ENCODE measurements at places on chromosomes 5 and 9. TPM values are rescaled to one million over a fixed set of nuclear protein-coding genes. Genes with fewer than 3 reads are reported as not detected.
A peak's percentile ranks its signal among the peaks of the same experiment; 100 is the strongest.

GRCh38 chr5:14593326-14594021, 11.9 kb downstream of the OTULINL start:
- no peak overlapping the region for H3K4me3 ChIP-seq
- DNase-seq: peak; percentile 24
- H3K4me1 ChIP-seq: peaks cover 86% of the 10 kb centered on the region

- peaks cover 11% of the 10 kb centered on the region for H3K27me3 ChIP-seq
- no peak overlapping the region for H3K4me3 ChIP-seq
- no peak overlapping the region for H3K27ac ChIP-seq
- no peaks in the 10 kb centered on the region for H3K36me3 ChIP-seq
These were observed 117.0 kb downstream of the PCSK1 start for GRCh38 chr5:96316017-96316416.

GRCh38 chr9:4490705-4491625, 697 bp downstream of the SLC1A1 start:
- DNase-seq: no peak
- no peaks in the 10 kb centered on the region for H3K36me3 ChIP-seq
- peak overlapping the region; percentile 67 for H3K4me3 ChIP-seq
- peaks cover 50% of the 10 kb centered on the region for H3K27me3 ChIP-seq

- no peak overlapping the region for H3K4me3 ChIP-seq
- H3K36me3 ChIP-seq: no peaks in the 10 kb centered on the region
- DNase-seq: no peak
- H3K27ac ChIP-seq: no peak overlapping the region
- no peaks in the 10 kb centered on the region for H3K27me3 ChIP-seq
- H3K4me1 ChIP-seq: peaks cover 14% of the 10 kb centered on the region
These were observed 284.7 kb upstream of the MAP3K1 start for GRCh38 chr5:56530626-56531138.

- no peaks in the 10 kb centered on the region for H3K36me3 ChIP-seq
- H3K4me1 ChIP-seq: peaks cover 22% of the 10 kb centered on the region
- H3K27me3 ChIP-seq: no peaks in the 10 kb centered on the region
- H3K4me3 ChIP-seq: no peak overlapping the region
- H3K27ac ChIP-seq: no peak overlapping the region
- no peak for DNase-seq
These were observed 15.4 kb downstream of the CPEB4 start for GRCh38 chr5:173903396-173904140.

DNA sequence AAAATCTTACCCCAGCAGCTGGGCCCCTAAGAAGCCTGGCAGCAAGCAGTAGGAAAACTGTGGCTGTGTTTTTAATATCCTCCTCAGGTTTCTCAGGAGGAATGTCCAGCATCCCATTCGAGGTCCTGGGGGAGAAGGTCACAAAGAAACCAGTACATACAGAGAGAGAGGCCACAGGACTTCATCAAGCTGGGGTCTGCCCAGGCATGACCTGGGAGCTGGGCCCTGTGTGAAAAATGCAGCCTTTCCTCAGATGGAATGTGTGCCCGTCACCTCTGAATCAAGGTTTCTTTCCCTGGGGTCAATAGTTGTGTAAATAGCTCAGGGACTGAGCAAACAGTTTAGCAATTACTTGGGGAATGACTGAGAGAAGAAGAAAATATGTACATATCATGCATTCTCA, 33.9 kb upstream of the RAD23B start:
- peaks cover 11% of the 10 kb centered on the region for H3K4me1 ChIP-seq
- no peak overlapping the region for H3K4me3 ChIP-seq

GRCh38 chr5:88092958-88093605, 175.6 kb downstream of the TMEM161B start:
- H3K4me1 ChIP-seq: no peaks in the 10 kb centered on the region
- no peak overlapping the region for H3K27ac ChIP-seq
- no peak for DNase-seq
- no peaks in the 10 kb centered on the region for H3K36me3 ChIP-seq
- H3K4me3 ChIP-seq: no peak overlapping the region

Gene CAMK4
- total RNA-seq: 44.4 TPM

Gene HEMGN
- total RNA-seq: 1.9 TPM

Gene CDC20B
- total RNA-seq: not detected

DNA sequence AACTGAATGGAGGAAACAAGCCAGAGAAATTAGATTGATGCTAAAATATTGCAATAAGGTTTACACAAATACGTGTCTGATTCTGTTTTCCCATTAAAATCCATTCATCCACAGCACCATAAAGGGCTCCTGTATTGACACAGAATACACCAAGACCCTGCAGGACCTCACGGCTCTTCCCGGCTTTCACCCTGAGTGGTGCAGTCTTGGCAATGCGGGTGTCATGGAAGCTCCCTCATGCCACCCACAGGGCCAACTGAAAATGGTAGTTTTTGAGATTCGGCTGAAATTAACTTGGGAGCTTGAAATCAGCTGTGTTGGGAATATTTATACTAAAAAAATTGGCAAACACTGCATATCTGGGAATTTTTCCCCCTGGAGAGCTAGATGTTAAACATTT, 17.3 kb upstream of the EXOC3 start:
- no peaks in the 10 kb centered on the region for H3K4me1 ChIP-seq
- H3K27ac ChIP-seq: no peak overlapping the region
- H3K27me3 ChIP-seq: no peaks in the 10 kb centered on the region
- no peaks in the 10 kb centered on the region for H3K36me3 ChIP-seq
- no peak overlapping the region for H3K4me3 ChIP-seq

DNA sequence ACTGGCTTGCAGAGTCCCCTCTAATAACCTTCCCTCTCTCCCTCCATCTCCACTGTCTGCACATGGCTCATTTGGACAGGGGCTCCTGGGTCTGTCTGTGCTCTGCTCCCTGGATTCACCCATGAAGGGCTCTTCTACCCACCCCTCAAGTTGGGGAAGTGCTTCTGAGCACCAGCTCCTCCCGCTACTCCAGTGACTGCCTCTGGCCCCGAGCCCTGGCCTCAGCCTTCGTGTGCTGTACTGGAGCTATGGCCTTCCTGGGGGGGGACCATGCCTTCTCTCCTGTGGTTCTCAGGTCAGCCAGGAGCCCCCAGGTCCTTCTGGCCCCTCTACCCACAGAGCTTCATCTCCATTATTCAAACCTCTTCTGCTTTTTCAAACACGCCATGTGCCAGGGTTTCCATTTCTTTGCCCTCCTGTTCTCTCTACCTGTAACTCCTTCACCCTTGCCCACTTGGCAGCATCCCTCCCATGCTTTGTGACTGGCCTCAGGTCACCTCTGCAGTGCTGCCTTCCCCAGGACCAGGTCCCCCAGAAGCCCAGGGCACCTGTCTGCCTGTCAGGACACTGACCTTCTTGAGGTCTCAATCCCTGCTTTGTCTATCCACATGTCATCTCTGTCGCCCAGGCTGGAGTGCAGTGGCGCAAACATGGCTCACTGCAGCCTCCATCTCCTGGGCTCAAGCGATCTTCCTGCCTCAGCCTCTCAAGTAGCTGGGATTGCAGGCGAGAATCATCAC, 9.5 kb downstream of the SH3PXD2B start:
- no peaks in the 10 kb centered on the region for H3K36me3 ChIP-seq
- no peak for DNase-seq
- peaks cover 11% of the 10 kb centered on the region for H3K27me3 ChIP-seq
- H3K4me1 ChIP-seq: peaks cover 12% of the 10 kb centered on the region
- no peak overlapping the region for H3K27ac ChIP-seq

Gene SLC6A3
- not detected for total RNA-seq

DNA sequence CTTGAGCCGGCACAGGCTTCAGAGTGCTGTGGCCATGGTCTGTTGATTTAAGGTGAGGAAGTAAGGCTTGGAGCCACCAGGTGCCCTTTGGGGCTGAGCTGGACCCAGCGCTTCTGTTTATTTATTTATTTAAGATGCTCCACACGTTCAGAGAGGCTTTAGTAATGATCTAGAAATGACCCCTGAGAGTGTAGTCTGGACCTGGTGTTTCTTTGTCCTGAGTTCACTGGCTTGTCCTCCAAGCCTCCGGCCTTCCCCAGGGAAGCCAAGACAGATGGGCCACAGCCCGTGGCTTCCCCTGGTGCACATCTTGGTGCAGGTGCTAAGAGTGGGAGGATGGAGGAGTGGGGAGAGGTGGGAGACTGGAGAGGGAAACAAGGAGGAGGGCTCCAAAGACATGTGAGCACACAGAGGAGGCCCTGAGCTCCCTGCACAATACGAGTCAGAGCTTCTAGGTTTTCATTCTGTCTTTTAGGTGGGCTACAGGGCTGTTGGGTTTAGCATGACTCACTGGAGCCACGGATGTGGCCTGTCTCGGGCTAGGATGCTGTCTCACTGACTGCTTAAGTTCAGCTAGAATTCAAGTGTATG, 56.9 kb downstream of the AHRR start:
- peaks cover 6% of the 10 kb centered on the region for H3K36me3 ChIP-seq
- H3K27ac ChIP-seq: peak overlapping the region; percentile 92
- peak overlapping the region; percentile 20 for H3K4me3 ChIP-seq
- H3K27me3 ChIP-seq: peaks cover 7% of the 10 kb centered on the region

DNA sequence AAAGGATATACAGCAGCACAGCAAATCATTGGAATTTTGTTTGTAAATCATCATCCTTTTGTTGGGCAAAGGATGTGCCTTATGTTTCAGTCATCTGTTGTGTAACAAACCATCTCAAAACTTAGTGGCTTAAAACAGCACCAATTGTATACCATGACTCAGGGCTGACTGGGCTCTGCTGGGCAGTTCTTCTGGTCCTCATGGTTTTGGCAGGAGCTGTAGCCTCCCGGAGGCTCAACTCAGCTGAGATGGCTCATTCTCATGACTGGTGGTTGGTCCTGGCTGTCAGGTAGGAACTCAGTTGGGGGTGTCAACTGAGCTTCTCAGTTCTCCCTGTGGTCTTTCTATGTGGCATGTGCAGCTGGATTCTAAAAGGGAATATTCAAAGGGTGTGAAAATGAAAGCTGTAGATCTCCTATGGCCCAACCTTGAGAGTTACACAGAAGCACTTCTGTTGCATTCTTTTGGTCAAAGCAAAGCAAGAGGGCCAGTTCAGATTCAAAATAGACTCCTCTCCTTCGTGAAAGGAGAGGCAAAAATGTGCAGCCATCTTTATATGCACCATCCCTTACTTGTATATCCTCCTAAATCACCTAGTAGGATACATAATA, 39.1 kb upstream of the CPEB4 start:
- no peak overlapping the region for H3K4me3 ChIP-seq
- no peak for DNase-seq
- H3K27ac ChIP-seq: no peak overlapping the region
- no peaks in the 10 kb centered on the region for H3K4me1 ChIP-seq

DNA sequence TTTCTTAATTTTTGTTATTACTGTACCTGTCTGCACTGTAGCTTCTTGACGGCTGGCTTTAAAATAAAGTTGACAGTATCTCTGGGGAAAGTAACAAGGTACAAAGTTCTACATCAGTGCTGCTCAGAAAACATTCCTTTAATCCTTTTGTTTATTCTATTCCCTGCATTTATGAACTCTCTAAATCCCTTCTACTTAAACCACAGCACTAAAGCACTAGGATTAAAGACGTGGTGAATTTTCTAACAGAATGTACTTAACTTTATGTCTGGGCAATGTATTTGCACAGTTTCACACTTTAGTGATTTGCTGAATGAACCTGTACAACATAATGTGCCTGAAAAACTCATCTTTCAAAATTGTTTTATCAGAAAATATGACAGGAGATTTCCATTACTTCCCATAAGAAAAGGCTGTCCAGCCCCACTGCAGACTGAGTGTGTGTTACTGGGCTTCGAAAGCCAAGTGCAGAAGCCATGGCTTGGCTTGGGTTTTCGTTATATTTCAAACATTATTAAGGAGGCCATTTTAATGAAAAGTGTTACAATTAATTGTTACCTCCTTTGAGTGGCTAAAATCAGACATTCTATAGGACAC, 43.8 kb downstream of the LHFPL2 start:
- peaks cover 2% of the 10 kb centered on the region for H3K27me3 ChIP-seq
- no peaks in the 10 kb centered on the region for H3K36me3 ChIP-seq
- no peak for DNase-seq
- no peak overlapping the region for H3K27ac ChIP-seq

Gene CFAP77
- total RNA-seq: not detected

Gene ERCC6L2
- 20.6 TPM for total RNA-seq
